AG08396 (cell line): ENCODE measurements at places on chromosomes 7 and 10.

GRCh38 chr10:593901-594457, 95.5 kb downstream of the DIP2C start:
- DNase-seq: no peak

DNA sequence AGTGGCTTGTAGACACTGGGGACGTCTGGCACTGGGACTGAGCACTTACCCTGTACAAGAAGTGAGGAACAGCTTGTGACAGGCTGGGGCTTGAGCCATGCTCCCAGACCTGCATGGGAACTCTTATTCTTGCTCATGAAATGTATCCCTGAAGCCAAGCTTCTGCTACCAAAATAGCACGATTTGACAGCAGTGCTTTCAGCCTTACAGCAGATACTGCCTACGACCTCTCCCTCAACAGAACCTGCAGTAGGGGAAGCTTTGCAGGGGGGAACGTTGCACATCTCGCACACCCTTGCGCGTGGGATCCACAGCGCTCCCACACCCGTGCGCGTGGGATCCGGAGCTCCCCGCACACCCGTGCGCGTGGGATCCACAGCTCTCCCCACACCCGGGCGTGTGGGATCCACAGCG, 88.0 kb downstream of the CREM start:
- DNase-seq: no peak

DNA sequence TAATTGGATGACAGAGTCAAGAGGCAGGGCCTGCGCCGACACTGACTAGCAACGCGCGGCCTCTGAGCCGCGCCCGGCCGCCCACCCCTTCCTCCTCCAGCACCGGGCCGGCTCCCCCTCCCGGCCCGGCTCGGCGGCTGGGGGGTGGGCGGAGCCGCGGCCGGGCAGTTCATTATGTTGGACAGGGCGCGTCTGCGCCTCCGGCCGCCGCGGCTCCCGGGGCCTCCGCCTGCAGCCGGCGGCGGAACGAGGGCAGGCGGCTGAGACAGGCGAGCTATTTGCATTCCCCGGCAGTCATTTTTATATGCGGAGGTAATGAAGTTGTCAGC, 106.7 kb downstream of the SNX10 start:
- DNase-seq: peak; percentile 68

- DNase-seq: no peak
These were observed 52.2 kb upstream of the SUN1 start for GRCh38 chr7:780081-780480.

GRCh38 chr10:27770181-27770580, 24.6 kb upstream of the MKX start:
- DNase-seq: no peak

- no peak for DNase-seq
These were observed 32.6 kb upstream of the ELN start for GRCh38 chr7:73995330-73995729.

DNA sequence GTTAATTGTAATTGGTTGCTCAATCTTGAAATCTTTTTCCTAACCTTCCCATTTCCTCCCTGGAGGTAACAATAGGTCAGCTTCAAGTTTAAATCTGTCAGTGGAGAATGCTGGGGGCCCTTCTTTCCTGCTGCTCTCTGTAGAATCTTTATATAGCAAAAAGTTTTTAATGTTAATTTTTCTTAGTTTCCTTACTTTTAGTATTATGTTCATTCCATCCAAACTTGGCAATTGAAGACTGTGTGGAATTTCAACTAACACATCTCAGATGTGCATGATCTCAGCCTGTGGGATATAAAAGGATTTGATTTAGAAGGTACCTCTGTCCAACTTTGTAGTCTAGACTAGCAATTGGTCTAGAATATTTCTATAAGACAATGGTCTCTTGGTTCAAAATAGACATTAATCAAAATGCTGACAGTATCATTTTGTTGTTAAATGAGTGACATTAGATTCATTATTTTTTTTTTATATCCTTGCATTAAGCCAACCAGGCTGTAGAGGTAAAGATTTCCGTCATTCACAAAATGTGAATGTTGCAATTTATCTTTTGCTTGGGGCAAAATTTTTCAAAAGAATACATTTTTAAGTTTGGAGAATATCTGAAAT, 100.4 kb upstream of the SEMA3A start:
- DNase-seq: no peak

DNA sequence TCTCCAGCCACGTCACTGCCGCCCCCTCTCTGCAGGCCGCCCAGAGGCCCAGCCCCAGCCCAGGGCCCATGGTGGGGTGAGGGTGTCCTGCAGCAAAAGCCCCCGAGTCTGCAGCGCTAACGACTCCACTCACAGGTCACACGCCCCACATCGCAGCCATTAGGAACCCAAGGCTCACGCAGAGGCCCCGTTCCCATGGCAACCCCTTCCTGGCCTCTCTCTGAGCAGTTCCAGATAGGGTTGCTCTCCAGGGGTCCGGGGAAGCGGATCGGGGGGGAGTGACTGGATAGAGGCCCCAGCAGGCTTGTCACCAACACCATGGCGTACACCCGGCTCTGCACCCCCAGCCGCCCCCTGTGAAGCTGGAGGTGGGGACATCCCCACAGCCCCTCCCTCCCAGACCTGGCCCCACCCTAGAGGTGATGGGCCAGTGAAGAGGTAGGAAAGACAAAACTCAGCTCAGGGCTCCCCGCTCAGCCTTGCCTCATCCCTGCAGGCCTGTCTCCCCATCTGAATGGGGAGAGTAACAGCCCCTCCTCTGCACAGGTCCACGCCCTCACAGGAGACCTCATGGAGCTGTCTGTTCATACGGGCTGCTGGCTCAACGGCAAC, 41.2 kb downstream of the TNRC18 start:
- no peak for DNase-seq

DNA sequence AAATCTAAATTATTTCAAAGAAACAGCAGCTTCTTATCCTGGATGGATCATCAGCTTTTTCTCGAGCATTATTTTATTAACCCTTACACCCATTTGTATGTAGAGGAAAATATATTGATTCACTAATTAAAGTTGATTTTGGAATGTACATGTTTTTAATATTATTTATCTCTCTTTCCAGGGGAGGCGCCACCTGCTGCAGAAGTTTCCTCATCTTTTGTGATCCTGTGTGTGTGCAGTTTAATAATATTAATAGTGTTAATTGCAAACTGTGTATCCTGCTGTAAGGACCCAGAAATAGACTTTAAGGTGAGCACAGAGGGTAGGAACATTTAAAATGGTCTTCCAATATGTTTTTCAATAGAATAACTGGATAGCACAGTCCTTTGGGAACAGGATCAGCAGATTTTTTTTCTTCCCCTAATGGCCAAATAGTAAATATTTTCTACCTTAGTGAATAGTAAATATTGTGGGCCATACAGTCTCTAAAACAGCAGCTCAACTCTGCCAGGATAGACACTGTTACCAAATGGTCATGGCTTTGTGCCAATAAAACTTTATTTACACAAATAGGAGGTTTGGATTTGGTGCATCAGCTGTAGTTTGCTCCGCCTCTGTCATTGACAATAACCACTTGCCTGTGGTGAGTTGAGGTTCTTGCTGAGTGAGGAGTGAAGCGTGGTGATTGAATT, 30.6 kb downstream of the LMTK2 start:
- no peak for DNase-seq

GRCh38 chr10:79483948-79484347, 28.4 kb upstream of the EIF5AL1 start:
- no peak for DNase-seq

- DNase-seq: peak; percentile 33
These were observed 133.7 kb upstream of the SH2B2 start for GRCh38 chr7:102152672-102153598.

GRCh38 chr10:21292763-21293517, 232.5 kb downstream of the SKIDA1 start:
- peak; percentile 81 for DNase-seq

DNA sequence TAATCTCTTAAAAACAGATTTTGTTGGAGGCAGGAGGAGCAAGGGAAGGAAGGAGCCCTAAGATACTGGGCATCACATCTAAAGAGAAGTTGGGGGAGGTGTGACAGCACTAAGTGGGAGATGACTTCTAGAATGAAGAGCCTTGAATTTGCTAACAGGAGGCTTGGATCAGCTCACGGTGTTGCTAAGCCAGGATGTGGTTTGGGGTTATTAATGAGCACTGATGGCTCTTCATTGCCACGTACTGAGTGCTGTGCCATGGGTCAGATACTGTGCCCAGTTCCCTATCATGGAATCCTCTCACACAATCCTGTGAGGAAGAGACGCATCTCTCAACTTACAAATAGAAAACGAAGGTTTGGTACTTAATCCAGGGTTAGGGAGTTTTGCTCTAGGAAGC, 78.5 kb downstream of the C7orf25 start:
- DNase-seq: no peak

- DNase-seq: no peak
These were observed 318.2 kb downstream of the CXCL12 start for GRCh38 chr10:44066527-44067255.

GRCh38 chr7:51007551-51008505, 225.1 kb upstream of the GRB10 start:
- no peak for DNase-seq

DNA sequence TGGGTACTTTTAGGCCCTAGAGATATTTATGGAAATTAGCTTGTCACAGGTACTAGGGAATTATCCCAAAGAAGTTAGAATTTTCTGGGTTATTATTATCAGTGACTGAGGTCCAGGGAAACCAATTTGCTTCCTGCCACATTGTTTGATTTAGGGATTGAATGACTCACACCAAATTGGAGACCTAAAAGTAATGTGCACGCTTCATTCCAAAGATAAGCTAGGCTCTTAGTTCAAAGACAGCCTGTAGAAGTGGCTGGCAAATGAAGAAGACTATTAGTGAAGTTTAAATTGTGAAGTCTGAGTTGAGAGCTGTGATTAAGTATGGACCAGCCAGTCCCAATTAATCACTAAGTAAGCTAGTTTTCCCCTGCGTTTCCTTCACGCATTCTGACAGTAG, 188.1 kb upstream of the MYO3A start:
- DNase-seq: no peak

GRCh38 chr7:5230265-5231067, 40.4 kb downstream of the WIPI2 start:
- DNase-seq: no peak

DNA sequence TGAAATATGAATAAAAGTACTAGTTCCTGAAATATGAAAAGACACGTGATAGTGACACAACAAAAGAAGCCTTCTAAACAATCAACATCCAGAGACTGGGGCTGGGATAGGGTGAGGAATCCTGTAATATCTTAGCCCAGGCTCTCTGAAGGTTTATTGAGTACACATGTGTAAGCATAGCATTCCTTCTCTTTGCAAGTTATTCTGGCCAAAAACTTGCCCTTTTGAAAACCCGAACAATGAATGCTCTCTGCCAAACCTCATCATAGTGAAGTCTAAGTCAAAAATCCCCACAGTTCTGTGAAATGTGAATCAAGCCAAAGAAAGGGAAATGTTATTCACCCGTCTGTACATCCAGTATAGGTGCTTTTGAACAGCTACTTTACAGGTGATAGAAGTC, 11.6 kb downstream of the SEMA3D start:
- no peak for DNase-seq

DNA sequence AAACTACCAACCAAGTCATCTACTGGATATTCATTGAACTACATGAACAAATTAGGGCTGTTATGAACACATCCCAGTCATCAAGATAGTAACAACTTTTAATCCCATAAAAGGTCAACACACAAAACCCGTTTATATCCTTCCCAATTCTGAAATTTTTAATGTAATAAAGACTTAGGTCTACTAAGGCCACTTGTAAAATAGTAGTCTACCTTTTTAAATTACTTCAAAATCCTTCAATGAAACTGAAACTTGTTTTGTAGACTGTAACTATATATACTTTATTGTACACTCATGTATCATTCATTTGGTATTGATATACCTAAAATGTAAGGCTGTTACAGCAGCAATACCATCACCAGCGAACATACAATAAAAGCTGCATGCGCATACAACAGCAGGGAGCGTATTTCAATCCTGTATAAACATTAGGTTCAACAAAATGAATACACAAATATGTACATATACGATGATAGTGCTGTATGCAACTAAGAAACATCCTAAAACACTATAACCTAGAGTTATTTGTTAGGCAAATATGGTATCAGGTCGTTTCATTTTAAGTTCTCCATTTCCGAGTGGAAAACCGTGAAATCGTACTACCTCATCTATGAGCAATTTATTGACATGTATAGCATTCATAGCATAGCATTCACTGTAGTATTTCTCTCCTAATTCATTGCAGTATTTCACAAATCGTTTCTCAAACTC, 973 bp downstream of the ATAD1 start:
- no peak for DNase-seq

DNA sequence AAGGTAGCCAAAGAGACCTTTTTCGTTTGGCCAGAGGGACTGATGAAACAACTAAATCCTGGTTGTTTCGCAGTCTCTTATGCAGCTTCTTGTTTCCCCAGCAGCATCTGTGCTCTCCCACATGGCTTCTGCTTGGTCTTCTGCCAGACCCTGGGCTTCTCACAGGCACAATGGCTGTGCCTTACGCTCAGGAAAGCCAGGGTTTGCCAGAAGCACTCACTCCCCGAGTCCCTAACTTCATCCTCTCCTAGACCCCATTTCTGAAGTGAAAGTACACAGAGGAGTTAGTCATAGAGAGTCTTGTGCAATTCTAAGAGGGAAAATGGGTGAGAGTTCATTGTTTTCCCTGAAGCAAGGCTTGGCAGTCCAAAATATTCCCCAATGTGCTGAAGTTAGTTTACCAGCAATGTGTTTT, 121.7 kb downstream of the EVX1 start:
- peak; percentile 45 for DNase-seq

- no peak for DNase-seq
These were observed 1089.5 kb upstream of the LRRN3 start for GRCh38 chr7:110001254-110001938.

DNA sequence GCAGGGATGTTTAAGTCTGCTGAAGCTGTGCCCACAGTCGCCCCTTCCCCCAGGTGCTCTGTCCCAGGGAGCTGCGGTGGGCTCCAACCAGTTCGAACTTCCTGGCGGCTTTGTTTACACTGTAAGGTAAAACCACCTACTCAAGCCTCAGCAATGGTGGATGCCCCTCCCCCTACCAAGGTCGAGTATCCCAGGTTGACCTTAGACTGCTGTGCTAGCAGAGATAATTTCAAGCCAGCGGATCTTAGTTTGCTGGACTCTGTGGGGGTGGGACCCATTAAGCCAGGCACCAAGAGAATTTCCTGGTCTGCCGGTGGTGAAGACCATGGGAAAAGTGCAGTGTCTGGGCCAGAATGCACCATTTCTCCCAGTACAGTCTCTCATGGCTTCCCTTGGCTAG, 56.0 kb downstream of the CCDC7 start:
- DNase-seq: no peak
